ENCODE measurements at places on chromosomes 2 and 18.

DNA sequence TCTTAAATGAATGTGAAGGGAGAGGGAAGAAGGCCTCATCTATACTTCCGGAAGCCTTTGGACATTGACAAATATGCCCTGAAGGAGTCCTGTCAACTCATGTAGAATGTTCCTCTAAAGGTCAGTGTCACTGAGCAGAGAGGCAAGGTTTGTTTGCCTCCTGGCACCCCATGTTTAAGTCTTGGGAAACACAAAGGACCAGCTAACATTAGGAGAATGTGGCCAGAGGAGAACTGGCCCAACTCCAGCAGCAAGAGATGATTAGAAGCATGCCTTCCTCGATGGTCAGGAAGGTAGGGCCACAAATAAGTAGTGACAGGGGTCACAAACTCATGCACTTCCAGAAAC lies 5.7 kb downstream of the DYSF start:
- DNase-seq, result no peak

- DNase-seq, result no peak
These were observed 40.4 kb downstream of the EN1 start for GRCh38 chr2:118806797-118807667.

- no peak for DNase-seq
These were observed 62.9 kb downstream of the ARHGAP28 start for GRCh38 chr18:6792391-6792790.

DNA sequence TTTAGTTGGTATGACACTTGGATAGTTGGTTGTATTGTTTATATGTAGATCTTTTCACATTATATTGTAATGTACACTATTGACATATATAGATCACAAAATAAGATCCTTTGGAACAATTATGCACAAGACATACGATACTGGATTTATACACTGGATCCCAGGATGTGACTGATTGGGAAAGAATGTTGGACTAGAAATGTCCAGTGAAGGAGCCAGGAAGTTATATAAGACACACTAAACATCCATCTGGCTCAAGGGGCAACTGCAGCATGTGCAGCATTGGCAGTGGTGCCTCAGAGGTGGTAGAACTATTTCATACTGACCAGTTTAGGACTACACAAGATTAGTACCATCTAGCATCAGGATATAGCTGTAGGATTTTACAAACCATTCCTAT lies 104.9 kb downstream of the TRABD2A start:
- no peak for DNase-seq

- DNase-seq, result no peak
These were observed 439.4 kb downstream of the SPAG16 start for GRCh38 chr2:213723707-213724106.

DNA sequence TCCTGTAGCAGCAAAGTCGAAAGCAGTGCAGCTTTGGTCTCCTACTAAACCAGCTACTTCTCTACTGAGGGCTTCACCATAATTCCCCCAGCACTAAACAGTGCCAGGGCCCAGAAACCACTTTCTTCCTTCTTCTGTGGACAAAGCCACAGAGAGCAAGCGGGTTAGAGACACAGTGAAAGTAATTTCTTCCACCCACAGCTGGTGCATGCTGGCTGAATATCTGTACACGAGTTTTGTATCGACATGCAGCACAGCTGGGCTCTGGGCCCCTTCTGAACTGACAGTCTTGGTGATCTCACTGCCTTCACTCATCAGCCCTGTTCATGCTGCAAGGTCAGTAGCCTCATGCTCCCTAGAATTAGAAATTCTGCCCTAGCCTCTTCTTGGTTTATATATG lies 74.0 kb upstream of the SULT1C3 start:
- DNase-seq, result no peak

DNA sequence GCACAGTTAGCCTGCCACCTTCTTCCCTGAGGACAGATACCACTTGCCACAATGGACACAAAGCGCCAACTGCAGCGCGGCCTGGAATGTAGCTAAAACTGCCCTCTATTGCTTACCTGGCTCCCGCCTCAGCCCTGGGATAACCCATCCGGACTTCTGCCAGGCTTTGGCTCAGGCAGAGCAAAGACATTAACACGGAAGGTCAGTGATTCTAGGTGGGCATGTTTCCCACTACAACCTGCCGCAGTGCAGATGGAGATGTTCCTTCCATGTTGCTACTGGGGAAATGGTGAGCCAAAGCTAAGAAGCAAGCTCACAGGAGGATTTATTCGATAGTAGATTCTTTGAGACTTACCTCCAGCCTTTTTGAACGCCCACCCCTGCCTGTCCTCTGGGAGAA lies 74.8 kb downstream of the XDH start:
- DNase-seq, result no peak

DNA sequence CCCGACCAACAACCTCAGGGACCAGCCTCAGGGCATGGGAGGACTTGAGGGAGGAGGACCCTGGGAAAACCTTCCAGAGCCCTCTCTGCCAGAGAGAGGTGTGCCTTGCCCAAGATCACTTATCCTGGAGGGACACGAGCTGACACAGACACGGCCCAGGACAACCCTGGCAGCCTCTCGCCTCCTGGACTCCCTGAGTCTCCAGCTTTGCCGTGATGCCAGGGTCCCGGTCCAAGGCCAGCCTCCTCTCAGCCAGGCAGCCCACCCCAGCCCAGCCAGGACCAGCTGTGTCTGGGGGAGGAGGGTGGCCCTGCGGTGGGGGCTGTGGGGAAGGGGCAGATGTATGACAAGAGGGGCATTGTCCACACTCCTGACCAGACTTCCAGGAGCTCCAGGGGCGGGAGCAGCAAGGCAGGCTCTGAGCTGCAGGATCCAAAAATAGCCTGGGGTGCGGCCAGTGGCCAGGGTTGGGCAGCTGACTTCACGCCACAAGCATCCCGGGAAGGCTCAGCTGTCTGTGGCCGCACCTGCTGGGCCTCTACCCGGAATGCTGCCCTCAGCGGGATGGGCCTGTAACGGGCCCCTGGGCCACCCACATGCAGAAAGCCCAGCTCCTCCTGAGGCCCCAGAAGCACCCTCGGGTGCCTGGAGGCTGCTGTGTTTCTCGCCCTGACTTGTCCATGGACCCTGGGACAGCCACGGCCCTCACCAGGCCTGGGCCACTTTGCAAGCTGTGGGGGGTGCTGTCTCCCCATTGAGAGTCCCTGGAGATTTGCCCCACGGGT lies 65.5 kb upstream of the GPC1 start:
- DNase-seq, result peak; percentile 21

GRCh38 chr2:24768013-24768412 lies 25.2 kb downstream of the PTRHD1 start:
- DNase-seq, result no peak

DNA sequence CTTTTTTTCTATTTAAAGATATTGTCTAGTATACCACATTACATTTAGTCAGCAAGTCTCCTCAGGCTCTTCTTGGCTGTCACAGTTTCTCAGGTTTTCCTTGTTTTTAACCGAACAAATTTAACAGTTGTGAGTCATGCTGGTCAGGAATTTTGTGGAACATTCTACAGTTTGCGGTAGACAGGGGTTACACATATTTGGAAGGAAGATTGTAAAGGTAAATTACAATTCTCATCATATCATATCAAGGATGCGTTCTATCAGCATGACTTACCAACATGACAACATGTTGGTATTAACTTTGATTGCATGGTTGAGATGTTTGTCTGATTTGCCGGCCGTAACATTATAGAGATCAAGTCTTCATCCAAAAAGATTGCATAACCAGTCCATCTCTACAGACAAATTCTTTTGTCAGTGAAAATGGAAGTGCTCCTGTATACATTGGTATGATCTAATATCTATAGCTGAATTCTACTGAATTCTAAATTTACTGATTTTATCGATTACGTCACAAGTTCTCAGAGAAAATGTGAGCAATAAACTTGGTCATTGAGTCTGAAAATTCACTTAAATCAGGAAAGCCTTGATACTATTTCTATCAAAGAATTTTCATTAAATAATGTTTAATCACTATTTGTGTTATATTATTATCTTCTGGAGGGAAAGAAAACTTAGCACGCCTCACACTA lies 664.4 kb upstream of the SLC8A1 start:
- DNase-seq, result no peak

DNA sequence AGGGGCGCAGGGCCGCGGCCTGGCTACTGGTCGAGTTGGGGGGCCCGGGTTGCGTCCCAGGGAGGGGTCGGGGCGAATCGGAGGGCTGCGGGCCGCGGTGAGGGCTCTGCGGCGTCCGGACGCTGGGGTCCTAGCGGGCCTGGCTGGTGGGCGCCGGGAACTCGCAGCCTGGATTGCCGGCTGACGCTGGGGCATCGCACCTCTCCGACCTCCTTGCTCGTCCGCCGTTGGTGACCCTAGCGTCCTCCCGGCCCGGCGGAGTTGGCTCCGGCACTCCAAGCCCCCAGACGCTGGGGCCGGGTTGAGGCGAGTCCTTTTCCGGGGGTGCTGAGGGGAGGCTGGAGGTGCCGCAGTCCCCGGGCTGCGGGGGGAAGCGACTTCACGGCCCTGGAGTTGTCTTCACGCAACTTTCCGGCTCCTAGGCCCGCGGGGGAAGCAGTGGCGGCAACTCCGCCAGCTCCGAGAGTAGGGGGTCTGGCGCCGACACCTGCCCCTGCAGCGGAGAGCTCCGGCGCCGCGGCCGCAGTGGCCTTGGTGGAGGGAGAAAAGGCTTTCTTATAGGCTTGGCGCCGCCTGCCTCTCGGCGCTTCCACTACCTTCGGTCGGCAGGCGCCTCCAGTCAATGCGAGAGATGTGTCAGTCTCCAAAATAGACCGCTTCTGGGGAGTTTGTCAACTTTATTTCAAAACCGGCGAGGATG lies 70.3 kb downstream of the HAUS1 start:
- DNase-seq, result no peak

DNA sequence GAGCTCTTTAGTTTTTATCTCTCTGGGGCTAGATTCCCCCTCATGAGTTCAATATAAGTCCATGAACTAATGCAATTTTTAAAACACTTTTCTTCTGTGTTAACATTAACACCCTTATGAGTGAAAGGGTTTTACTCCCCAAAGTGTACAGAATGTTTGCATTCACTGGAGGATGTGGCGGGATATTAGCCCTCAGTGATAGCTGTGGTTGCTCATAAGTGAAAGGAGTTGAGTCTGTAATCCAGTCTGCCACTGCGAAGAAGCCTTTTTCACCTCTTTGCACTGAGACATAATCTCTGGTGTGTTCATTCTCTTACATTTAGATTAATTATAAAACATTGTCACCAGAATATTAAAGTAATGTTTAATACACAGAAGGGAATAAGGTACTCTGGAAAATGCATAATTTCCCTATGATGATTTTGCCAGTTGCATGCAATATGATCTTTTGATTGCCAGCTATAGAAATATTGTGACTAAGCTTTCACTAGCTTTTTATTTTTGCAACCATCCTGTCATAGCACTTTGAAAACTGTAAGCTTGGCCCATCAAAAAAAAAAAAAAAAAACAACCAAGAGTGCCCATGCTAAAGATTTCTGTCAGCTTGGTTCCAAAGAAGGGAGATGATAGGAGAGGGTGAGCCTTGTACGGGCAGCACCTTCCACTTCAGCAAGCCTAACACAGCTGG lies 113.2 kb downstream of the BCL11A start:
- no peak for DNase-seq

- DNase-seq, result no peak
These were observed 65.2 kb upstream of the RNF152 start for GRCh38 chr18:61957801-61958516.

GRCh38 chr2:110120171-110121051 lies 4.8 kb upstream of the MALL start:
- no peak for DNase-seq

DNA sequence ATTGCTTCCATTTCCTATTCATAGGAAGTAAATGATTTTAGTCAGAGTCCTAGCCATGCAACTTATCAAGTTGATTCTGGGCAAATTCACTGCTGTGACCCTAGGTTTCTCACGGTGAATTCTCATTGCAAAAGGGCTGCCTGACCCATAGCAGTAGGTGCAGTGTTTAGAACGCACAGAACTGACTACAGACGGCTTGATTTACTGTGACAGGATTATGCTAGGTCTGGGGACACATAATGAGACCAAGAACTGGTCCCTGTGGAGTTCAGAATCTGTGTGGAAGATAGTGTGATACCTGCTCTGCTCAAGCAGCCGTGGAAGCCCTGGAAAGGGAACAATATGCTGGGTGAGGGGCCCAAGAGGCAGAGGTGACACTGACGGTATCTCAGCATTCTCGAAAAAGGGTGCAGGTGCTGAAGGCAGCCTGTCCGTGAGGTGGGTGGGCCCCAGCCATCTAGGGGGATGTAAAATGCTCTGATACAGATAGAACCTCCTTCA lies 46.4 kb downstream of the ABCG8 start:
- DNase-seq, result no peak

DNA sequence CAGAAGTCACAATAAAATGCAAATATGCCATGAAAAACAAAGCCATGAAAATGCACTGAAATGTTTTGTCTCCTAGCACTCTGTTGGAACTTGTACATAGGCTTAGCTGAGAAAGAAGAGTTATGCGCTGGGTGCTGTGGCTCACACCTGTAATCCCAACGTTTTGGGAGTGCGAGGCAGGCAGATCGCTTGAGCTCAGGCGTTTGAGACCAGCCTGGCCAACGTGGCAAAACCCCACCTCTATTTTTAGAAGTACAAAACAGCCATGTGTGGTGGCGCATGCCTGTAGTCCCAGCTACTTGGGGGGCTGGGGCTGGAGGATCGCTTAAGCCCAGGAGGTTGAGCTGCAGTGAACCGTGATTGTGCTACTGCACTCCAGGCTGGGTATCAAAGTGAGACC lies 39.9 kb downstream of the IRS1 start:
- no peak for DNase-seq

DNA sequence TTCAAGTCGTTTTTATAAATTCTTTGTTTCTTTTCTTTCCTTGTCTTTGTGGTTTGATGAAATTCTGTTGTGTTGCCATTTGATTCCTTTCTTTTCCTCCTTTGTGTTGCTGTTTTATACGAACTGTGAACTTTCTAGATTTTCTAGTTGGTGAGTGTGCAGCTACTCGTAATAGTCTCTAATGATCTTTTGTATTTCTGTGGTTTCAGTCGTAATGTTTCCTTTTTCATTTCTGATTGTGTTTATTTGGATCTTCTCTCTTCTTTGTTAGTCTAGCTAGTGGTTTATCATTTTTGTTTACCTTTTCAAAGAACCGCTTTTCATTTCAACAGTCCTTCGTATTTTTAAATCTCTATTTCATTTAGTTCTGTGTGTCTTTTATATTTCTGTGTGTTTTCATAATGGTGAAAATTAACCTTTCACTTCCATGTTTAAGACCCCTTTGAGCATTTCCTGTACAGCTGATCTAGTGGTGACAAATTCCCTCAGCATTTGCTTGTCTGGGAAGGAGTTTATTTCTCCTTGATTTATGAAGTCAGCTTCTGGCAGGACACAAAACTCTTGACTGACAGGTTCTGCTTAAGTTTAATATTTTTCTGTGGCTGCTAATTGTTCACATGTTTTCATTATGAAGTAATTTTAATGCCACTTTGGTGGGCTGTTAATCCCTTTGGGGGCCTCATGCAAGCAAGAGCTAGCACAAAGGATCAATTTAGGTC lies 16.2 kb upstream of the MALT1 start:
- no peak for DNase-seq

DNA sequence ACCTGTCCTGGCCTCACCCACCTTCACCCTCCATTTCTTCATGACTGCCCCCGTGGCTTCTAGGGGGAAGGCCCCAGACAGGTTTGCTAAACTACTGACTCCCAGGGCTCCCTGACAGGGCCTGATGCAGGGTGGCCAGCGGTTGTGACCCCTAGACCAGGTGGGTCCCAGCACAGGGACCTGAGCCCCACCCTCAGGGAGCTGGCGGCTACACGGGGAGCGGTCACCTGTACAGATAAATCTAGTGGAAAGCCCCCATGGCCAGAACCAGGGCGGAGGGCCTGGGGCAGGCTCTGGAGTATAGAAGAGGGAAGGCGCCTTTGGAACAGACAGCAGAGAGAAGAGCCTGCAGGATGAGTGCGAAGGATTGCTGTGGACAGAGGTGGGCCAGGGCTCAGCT lies 42.5 kb upstream of the PLB1 start:
- DNase-seq, result no peak

GRCh38 chr2:152406836-152407161 lies 71.8 kb downstream of the FMNL2 start:
- DNase-seq, result no peak
